Kidney epithelial cell (primary cell): ENCODE measurements at places on chromosomes 13 and 19. TPM values are rescaled to one million over a fixed set of nuclear protein-coding genes. Genes with fewer than 3 reads are reported as not detected.
A peak's percentile ranks its signal among the peaks of the same experiment; 100 is the strongest.

DNA sequence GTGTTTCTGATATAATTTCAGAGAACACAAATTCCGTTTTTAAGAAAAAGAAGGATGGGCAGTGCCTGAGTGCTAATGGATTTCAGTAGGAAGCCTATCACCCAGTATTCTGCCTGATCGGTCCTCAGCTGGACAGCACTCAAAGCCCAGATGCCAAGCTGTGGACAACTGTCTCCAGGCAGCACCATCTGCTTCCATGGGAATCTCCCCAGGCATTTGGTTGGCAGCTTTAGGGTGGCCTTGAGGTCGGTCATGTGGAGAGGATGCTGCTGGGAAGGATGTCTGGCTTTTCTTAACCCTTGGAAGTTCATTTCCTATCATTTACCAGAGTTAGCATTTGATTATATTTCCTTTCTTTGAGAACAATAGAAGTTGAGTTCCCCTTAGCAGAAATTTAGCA is 311.7 kb downstream of the TBC1D4 start:
- no peak for DNase-seq

DNA sequence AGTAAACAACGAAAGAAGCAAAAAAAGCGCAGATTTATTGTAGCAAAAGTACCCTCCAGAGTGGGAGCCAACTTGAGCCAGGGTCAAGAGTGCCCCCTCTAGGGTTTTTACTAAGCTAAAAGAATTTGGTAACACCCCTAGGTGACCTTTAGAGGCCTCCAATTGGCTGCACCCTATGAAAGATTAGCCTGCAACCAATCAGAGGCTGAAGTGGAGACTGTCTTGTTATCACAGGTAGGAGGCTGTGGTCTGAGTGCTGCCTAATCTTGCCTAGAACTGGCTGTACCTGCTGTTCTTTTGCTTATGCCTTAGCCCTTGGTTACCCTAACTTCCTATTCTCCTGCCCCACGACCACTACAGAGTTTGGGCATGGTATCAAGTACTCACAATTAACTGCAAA is 38.3 kb downstream of the ANKRD10 start:
- no peak for DNase-seq

- no peak for DNase-seq
Measured at GRCh38 chr13:26420282-26420960, 137.1 kb upstream of the WASF3 start.

DNA sequence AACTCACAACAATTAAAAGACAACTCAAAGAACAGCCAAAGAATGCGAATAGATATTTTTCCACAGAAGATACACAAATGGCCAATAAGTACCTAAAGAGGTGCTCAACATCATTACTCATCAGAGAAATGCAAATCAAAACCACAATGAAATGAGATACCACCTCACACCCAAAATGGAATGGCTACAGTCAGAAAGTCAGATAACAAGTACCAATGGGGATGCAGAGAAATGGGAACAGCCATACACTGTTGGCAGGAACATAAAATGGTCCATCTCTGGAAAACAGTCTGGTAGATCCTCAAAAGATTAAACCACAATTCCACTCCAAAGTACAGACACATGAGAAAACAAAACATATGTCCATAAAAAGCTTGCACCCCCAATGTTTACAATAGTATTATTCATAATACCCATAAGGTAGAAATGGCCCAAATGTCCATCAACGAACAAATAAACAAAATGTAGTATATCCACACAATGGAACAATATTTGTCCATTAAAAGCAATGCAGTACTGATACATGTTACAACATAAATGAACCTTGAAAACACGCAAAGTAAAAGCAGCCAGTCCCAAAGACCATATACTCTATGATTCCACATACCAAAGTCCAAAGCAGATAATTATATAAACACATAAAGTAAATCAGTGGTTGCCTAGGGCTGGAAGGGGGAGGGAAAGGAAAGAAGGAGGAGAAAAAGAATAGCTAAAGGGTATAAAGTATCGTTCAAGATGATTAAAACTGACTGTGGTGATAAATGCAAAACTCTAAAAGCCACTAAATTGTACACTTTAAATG is 19.6 kb downstream of the USP12 start:
- DNase-seq = no peak

DNA sequence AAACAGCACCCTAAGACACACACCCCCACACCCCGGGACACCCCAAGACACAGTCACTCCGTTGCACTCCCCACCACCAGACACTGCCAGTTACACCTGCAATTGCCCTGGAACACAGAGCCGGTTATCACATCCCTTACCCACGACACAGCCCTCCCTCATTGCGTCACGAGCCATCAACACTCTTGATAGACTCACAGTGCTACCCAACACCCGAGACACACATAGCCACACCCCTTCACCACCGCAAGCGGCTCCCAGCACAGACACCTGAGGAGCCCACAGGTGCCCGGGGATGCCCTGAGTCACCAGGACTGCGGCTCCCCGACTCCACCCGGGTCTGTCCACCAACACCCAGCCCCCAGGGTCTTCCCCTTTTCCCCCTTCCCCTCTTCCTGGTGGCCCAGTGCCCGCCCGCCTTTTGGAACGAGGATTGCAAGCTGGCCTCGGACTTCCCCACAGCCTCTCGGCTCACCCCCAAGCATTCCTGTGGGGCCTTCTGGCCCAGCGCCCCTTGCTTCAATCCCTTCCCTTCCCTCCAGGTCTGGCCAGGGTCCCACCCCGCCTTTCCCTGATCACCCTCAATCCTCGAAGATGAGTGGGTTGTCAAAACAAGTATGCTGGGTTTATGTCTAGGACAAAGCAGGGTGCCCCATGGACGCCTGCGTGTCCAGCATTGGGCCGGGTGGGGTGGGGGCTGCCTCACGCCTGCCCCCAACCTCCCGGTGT is 1.7 kb upstream of the PTGER1 start:
- peak; percentile 60 for DNase-seq

DNA sequence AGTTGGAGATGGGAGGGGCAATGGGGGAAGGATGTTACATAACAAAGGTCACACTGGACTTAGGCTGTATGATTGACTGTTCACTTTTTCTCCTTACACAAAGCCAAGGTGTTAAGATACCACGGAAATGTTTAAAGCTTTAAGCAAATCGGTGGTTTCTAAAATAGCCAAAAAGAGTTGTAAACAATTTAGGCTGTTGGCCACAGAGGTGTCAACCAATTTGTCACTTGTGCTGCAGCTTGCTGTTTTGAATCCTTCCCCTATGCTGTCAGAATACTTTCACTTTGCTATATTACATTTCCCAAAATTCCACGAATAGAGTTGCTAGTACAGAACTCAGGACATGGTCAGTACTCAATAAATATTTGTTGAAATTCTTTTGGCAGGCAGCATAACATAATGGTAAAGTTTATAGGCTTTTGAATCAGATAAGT is 149.3 kb downstream of the VWA8 start:
- DNase-seq = no peak

DNA sequence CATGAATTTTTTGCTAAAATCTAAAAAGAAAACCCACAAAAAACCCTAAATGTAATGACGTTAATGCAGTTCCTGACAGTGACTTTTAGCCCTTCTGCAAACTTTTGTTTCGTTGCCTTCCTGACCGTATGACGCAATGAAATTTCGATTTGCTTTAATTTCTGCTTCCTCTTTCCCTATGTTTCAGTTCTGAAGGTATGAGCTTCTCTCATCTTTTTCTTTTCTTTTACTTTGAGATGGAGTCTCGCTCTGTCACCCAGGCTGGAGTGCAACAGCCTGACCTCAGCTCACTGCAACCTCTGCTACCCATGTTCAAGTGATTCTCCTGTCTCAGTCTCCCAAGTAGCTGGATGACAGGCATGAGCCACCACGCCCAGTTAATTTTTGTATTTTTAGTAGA is 6.1 kb upstream of the LILRA5 start:
- no peak for DNase-seq

DNA sequence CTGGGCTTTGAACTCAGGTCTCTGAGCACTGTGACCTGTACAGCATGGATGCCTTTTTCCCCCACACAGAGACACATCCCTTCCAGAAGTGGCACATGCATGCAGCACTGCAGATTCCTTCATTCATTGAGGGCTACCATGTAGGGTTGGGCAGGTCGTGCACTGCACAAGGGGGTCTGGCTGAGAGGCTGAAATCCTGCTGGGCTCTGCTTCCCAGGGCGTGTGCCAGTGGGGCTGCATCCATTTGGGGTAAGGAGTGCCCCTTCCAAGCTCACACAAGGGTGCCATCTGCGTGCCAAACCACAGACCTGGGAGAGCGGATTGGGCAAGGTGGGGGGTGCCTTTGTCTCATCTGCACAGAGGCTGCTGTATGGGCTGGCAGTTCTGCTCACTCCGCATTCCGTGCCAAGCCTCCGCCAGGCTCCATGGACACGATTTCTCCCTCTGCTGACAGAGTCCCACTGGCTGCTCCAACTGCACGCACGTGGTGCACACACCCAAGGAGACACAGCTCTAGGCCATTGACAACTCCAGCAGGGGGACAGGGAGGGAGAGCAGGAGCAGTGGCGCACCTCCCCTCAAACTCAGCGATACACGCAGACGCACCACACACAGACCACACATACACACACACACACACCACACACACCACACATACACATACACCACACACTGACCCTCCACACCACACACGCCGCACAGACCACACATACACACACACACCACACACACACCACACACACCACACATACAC is 4.5 kb upstream of the SHISA7 start:
- no peak for DNase-seq

GRCh38 chr13:99085808-99086266 is 108.0 kb upstream of the DOCK9 start:
- no peak for DNase-seq

DNA sequence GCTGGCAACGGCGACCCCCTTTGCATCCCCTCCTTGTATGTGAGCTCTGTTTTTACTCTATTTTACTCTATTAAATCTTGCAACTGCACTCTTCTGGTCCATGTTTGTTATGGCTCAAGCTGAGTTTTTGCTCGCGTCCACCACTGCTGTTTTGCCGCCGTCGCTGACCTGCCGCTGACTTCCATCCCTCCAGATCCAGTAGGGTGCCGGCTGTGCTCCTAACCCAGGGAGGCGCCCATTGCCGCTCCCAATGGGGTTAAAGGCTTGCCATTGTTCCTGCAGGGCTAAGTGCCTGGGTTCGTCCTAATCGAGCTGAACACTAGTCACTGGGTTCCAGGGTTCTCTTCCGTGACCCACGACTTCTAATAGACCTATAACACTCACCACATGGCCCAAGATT is 2704.4 kb downstream of the PCDH9 start:
- no peak for DNase-seq

- no peak for DNase-seq
Measured at GRCh38 chr19:39645800-39646411, 9.8 kb upstream of the LGALS16 start.

GRCh38 chr13:100573121-100573520 is 15.5 kb downstream of the GGACT start:
- DNase-seq = peak; percentile 26

DNA sequence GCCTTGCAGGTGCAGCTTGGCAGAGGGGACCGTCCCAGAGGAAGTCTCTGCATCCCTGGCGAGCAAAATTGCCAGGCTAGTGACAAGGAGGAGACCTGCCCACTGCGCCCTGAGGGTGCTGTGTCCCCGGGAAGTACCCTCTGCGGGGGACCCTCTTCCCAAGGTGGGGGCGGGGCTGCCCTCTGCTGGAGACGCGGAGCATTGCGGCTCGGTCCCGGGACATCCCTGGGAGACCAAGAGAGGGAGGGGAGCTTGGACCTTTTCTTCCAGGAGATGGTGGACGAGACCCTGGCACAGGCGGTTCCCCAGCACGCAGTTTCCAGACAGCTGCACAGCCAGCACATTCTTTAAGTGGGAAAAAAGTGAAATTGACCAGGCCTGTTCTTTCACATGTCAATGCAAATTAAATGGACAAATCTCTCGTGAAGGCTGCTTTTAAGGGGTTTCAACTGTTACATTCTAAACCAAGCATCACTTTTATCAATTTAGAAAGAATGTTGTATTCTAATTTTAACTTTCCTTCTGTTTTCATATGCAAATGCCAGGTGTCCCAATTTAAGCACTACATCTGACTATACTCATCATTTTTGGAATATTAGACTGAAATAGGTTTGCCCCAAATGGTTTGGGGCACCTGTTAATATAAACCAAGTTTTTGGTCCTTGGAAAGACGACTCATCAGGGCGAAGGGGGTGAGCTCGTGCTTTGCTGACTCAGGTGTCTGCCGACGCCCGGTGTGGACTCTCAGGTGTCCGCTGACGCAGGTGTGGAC is 60.7 kb downstream of the MCF2L start:
- DNase-seq = no peak

GRCh38 chr13:48840366-48840765 is 135.3 kb upstream of the FNDC3A start:
- no peak for DNase-seq

DNA sequence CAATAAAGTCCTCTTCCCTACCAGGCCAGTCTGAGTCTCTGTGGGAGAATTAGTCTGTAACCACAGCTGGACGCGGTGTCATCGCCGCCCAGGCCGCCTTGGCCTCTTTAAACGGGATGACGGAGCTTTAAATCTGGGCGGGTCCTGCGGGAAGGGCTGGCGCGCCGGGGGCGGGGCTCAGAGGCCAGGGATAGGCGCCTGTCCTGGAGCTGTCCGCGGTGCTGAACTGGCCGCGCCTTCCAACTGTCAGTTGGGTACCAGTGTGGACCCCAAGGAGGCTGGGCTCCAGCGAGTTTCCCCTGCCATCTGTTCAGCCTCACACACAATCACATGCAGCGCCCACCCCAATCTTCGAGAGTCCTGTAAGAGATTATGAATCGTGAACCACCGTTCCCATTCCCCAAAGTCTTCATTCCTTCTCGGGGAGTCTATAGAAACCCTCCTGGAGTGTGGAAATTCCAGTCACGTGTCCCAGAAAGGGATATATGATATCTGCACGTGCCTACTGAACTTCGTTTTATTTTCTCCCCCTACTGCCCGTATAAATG is 11.5 kb downstream of the APLP1 start:
- DNase-seq = peak; percentile 61

- no peak for DNase-seq
Measured at GRCh38 chr19:28425046-28425931, 787.7 kb downstream of the UQCRFS1 start.

- DNase-seq = peak; percentile 92
Measured at GRCh38 chr13:63435667-63436324, 2020.1 kb upstream of the PCDH20 start.

DNA sequence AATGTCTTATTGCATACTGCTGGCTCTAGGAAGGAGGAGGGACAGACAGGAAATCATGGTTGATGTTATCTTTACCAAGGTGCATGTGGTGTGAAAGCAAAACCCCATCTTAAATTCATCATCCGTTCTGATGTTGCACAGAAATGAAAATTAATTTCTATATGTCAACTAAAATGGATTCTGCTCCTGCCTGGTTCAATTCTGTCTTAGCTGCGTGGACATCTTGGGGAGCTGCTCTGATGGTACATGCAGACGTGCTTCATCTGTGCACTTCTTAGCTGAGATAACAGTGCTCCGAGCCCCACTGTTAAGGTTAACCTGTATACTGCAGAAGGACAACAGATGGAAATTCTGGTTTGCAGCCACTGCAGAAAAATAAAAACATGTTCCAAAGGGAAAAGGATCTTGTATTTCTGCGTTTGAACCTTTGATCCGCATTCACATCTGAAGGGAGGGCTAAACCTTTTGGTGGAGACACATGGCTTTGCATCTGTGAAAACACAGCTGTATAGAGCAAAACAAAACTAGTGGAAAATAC is 155.6 kb downstream of the TM9SF2 start:
- DNase-seq = no peak

The SLC25A42 gene
- 2.8 and 3.0 TPM in 2 replicates for total RNA-seq

The TRAPPC6A gene
- 33.8 and 36.4 TPM in 2 replicates for total RNA-seq

The NBEA gene
- total RNA-seq = 5.3 and 6.1 TPM in 2 replicates

The NLRP5 gene
- total RNA-seq = not detected in 2 replicates

The KCNK6 gene
- 3.6 and 4.1 TPM in 2 replicates for total RNA-seq

The SLC5A5 gene
- 0.13 TPM in 1 of 2 replicates, not detected in the other for total RNA-seq

The ELOF1 gene
- 67.3 and 69.6 TPM in 2 replicates for total RNA-seq

The FXYD7 gene
- not detected in 2 replicates for total RNA-seq

The ZNF540 gene
- 0.58 and 1.7 TPM in 2 replicates for total RNA-seq

The ATP4A gene
- total RNA-seq = not detected in 2 replicates
